ENCODE measurements at places on chromosomes 2 and 18.

GRCh38 chr2:188975497-188976102 is 1.4 kb downstream of the COL3A1 start:
- DNase-seq: no peak

DNA sequence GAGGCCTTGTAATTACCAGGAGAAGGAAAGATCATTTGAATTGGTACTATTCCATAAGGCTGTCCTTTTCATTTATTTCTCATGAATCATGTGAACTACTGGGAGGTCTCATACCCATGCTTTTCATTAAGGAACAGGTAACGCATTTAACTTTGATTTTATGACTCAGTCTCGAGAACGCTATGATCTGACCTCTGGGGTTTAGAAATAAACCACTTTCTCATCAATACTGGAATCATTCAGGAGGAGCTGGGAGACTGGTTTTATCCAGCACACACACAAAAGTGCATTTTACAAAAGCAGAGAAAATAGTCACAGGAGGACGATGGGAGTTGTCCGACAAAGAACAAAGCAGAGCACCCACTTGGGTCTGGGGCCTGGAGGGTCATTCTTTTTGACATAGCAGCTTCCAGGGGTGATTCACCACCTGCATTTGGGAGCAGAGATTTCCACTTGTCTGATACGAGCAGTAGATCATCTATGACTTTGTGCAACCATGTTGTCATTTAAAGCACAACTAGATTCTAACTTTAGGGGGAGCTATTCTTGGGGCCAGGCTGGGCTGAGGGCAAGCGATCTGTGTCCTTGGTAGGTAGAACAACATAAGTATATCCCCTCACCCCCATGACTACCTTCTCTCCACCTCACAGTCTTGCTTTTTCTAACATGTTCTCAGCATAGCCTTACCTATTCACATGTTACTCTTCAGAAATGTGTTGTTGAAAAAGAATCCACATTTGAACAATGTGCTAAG is 95.9 kb upstream of the SCG2 start:
- no peak for DNase-seq

- DNase-seq: no peak
Measured at GRCh38 chr2:207054521-207054920, 111.2 kb downstream of the KLF7 start.

DNA sequence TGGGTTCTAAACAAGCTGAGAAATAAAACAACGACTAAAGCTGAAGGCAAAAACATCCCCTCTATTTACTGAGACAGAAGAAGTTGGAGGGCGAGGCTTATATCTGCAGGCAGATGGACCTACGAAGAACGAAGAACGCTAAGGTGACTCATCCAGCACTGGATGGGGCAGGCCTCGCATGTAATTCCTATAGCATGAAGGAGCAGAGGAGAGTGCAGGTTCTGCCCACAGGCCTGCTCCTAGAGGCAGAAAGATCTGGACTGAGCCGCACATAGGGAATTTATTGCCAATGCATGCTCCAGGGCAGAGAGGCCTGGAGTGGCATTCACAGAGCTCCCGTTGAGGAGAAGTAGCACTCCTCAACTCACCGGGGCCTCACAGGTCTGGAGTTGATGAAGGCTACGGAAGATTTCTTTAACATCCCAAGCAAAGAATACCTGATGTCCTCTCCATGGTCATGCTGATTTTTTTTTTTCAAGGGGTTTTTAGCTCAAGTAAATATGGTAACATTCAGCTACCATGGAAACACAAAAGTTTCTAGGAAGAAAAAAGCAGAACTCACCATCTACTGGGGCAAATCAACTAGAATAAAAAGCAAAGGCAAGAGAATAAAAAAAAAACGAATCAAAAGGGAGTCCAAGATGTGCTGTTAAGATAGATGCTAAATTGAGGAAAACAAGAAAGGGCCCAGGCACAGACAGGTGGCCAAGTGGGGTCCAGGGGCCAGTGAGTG is 10.4 kb upstream of the METTL21A start:
- DNase-seq: no peak

DNA sequence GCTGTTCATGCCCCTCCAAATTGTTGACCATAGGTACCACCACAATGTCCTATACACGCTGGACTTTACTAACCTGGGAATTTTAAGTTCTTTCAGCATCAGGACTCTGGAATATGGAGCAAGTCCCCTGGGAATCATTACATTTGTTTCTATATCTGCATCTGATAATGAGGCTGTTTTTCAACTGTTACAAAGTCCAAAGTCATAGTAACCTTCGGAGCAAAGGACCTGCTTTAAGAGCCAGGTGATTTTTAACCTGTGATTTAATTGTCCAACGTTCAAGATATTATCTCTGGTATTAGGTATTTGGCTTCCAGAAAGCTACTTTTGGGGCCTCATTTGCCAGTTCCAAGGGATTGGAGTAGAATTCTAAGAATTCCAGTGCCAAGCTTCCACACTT is 7.5 kb upstream of the B3GNT2 start:
- no peak for DNase-seq

- DNase-seq: no peak
Measured at GRCh38 chr2:180255981-180256380, 248.9 kb upstream of the CWC22 start.

DNA sequence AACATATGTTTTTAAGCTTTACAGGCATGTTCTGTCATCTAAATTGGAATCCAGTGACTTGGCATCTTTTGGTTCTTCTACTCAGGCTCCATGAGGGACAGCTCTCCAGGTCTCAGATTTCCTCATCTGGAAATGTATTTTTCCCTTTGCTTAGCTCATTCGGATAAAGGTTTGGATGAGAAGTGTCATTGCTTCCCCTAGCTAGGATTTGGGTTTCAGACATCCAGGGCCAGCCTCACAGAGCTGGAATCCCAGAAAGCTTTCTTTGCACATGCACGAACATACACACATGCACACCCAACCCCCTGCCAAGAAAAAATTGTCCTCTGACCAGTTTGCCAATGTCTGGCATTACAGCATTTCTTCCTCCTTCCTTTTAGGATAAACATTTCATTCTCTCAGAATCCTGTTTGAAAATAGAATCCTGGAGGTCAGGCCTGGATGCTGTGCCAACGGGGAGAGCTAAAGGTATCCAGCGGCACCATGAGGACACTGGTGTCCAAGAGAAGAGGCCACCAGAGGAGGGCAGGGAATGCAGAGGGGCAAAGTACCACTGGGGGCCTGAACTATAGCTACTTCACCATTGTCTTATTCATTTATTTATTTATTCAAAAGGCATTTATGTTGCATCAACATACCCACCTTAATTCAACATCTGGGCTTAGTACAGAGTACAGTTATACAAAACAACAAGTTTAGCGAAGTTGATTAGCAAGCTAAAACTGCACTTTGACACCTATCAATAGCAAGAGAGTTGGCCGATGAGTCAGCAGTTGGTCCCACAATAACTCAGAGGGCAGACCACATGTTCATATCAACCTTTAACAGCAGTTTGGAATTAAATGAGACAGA is 97.9 kb upstream of the ATL2 start:
- no peak for DNase-seq

DNA sequence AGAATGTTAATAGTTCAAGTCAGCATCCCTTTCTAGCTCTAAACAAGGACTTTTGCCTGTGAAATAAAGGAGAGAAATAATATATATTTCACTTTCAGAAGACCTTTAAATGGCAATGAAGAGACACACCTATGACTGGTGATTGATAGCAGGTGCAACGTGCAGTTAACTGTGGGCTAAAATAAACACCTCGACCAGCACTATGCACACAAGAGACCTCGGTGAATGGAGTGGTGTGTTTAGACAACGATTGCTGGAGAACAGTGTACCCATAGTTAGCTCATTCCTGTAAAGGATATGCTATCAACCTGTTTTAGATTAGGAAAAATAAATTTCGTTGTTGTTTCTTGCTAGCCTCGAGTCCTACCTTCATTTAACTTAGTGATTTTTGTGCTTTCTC is 143.4 kb downstream of the NR4A2 start:
- DNase-seq: no peak
